ENCODE measurements at places on chromosomes 16 and 17.

GRCh38 chr17:45150911-45151809 is 2.9 kb downstream of the HEXIM1 start:
- no peak for DNase-seq

- DNase-seq: no peak
Measured at GRCh38 chr16:2429771-2430663, 770 bp downstream of the CCNF start.

GRCh38 chr17:83092931-83093330 is 13.5 kb downstream of the METRNL start:
- DNase-seq: no peak

GRCh38 chr17:49696233-49696761 is 11.5 kb downstream of the SLC35B1 start:
- DNase-seq: peak; percentile 72

- DNase-seq: no peak
Measured at GRCh38 chr16:84917492-84917891, 93.8 kb downstream of the ZDHHC7 start.

Data from activated CD8-positive, alpha-beta memory T cell treated with anti-CD3 and anti-CD28 coated beads for 4 hours (primary cell).